ENCODE measurements at places on chromosomes 7 and 10.

- DNase-seq: no peak
Measured at GRCh38 chr7:49852619-49853462, 79.4 kb downstream of the VWC2 start.

- DNase-seq: no peak
Measured at GRCh38 chr10:60413306-60414012, 23.8 kb upstream of the ANK3 start.

DNA sequence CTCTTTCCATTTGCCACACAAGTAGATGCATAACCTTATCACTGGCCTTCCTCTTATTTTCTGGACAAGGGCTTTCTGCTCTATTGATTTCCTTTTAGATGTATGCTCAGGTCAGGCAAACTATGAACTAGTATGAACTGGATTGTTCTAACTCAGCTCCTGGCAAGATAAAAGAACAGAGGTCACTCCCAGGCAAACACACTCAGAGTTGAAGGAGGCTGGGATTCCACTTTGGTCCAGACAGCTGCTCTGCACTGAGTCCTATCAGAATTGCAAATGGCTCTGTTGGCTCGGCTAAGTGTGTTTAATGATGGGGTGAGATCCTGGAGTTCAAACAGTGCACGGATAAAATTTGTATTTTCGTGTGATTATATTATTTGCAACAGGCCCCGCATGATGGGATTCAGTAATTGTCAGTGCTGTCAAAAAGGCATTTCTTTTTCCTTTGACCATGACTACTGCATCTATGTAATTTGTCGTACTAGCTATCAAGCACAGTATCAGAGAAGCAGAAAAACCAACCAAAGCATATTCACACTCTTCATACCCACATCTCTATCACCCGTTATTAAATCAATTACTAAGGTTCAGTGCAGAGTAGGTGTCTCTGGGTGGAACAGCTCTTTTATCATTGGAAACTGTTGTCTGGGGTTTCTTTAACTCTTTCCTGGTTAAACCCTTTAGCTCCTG, 288.1 kb upstream of the PRKCQ start:
- DNase-seq: no peak

DNA sequence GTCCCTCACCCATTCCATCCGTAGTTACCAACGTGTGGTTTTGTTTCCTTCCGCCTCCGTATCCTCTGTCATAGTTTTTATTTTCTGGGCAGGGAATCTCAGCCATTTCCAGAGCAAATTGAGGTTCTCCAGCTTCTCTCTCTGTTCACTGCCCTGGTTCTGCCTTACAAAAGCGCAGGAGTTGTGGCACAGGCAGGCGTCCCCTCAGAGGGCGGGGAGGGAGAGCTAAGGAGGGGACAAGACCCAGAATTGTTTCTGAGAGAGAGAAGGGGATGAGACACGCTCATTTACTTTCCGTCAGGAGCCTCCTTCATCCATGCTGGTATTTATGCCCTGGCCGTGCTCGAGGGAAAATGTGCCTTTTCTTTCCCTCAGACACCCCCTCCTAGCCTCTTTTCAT, 71.0 kb downstream of the SH2D4B start:
- no peak for DNase-seq

DNA sequence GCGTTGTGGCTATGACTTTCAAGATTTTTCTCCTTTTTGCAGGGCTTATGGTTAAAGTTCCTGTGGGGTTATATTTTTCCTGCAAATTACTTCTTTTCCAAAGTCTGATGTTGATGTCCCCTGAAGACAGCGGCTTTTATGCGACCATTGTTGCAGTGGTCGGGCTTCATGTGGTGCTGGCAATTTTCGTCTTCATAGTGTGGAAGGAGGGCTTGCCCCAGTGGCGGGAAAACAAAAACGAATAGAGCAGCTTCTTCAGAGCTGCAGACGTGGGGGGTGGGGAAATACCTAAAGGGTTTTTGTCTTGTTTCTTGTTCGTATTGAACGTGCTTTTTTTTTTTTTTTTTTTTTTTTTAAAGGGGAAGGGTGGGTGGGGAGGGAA, 53.8 kb downstream of the MCMBP start:
- no peak for DNase-seq

- DNase-seq: no peak
Measured at GRCh38 chr10:128557149-128557710, 431.0 kb upstream of the MKI67 start.

- no peak for DNase-seq
Measured at GRCh38 chr10:47349941-47350371, 1.8 kb downstream of the RBP3 start.

DNA sequence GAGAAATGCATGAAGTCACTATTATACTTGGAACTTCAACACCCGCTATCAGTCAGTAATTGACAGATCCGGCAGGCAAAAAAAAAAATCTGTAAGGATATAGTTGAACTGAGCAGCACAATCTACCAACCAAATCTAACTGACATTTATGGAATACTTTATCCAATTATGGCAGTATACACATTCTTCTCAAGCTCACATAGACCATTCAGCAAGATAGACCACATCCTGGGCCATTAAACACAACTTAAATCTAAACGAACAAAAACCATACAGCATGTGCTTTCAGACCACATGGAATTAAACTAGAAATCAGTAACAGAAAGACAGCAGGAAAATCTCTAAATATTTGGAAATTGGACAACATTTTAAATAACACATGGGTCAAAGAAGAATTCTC, 112.7 kb downstream of the MPP7 start:
- no peak for DNase-seq

GRCh38 chr7:69243016-69243415, 355.3 kb upstream of the AUTS2 start:
- no peak for DNase-seq

DNA sequence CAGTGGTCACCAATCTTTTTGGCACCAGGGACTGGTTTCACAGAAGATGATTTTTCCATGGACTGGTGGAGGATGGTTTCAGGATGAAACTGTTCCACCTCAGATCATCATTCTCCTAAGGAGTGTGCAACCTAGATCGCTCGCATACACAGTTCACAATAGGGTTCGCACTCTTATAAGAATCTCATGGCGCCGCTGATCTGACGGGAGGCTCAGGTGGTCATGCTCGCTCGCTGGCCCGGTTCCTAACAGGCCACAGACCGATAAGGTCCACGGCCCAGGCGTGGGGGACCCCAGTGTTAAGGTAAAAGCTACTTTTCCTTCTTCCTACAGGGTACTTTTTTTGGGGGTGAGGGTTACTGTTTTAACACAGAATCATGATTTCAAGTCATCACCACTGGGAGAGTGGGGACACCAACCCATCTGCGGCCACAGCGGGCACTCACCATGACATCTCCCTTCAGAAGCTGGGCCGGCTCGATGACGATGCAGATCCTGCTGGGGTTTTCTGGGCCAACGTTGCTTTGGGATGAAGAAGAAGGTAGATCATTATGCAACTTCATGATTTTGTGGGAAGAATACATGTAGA, 170.5 kb downstream of the TNS3 start:
- DNase-seq: no peak

DNA sequence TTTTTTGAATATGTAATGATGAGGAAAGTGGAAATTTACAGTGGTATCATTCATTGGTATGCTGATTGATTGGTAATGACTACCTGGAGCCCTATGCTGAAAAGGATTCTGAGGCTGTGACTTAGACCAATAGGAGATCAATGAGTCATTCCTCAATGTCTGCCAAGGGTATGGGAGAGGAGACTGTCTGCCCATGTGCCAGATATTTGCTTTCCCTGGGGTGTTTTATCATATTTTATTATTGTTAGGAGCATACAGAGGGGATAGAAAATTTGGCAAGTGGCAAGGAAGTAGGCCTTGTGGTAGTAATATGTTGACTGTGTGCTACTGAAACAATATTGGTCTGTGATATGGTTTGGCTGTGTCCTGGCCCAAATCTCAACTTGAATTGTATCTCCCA, 54.8 kb downstream of the ASAH2B start:
- no peak for DNase-seq

- DNase-seq: no peak
Measured at GRCh38 chr10:22438711-22439110, 93.4 kb downstream of the SPAG6 start.

DNA sequence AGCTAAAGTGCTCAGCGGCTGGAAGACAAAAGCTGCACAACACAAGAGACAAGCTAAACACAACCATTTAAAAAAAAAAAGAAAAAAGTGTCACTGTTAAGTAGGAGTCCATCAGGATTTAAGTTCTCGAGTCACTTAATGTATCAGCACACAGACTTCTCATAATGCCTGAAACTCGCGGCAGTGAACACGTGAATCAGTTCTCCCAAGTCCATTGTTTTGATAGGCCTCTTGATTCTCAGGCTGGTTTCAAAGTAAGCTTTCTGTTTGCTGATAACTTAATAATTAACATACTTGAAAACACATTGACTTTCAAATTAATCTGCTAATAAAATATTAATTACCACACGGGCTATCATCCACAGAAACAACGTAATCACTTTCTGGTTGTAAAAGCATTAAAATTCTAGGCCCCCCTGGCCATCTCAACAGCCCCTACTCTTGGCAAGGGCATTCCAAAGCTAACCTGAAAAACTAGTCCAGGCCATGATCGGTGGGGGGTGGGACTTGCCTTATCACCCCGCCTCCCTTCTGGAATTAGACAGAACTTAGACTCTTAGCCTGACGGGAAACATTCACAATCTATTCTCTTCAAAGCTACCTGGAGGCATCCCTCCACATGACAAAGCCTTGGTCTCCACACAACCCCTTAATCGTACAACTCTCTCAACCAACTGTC, 129.0 kb downstream of the DIP2C start:
- DNase-seq: no peak

DNA sequence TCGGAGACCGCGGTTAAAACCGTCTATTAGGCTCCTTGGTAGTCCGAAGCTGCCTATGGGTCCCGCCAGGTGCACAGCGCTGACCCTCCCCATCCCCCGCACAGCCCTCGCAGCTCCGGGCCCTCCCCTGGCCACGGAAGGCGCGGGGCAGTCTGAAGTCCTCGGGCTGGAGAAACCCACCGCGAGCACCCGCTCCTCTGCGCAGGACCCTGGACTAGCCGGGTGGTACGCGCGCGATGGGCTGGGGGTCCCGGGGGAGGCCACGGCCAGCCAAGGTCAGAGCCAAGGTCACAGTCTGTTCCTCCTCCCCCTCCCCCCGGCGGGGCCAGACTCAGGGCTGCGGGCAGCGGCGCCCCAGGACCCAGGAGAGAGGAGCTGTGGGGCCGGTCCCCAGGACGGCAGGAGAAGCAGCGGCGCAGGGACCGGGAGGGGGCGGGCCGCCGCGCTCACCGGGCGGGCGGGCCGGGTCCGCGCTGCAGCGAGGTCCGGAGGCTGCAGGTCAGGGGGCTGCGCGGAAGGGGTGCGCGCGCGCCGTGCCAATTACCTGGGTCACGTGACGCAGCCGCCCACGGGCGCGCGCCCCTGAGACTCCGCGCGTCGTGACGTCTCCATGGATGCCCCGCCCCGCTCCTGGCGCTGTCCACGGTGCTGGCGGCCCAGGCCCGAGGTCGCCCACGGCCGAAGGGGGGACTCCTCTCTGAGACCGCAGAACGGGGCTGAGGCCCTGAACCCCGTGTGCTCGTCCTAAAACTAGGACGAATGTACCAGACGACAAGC, at the start of gene OGDHL:
Gene OGDHL (minus strand): TSS at position 535 of the 777 bp plus-strand sequence. CDS start 3,731 bp downstream, outside the sequence.
- no peak for DNase-seq

DNA sequence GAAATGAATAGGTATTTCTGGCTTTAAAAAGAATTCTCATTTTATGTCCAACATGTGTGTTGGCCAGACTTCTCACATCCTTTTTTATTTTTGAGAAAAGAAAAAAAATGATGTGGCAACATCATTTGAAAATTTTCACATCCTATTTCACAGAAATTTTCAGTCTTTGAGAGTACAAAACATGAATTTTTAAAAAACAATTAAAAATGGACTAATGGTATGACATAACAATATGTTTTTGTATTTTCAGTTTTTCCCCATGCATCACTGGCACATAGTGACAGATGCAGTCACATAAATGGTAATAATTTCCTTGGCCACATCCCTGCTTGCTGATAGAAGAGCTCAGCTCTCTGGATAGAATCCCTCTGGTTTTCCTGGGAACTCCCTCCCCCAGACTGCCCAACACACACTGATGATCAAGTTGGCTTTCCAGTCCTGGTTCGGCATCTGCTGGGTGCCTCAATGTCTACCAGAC, 188.5 kb upstream of the AGR3 start:
- no peak for DNase-seq

GRCh38 chr7:142053988-142054387, 57.5 kb upstream of the MGAM2 start:
- no peak for DNase-seq

- DNase-seq: no peak
Measured at GRCh38 chr7:104758504-104758903, 255.5 kb upstream of the KMT2E start.

DNA sequence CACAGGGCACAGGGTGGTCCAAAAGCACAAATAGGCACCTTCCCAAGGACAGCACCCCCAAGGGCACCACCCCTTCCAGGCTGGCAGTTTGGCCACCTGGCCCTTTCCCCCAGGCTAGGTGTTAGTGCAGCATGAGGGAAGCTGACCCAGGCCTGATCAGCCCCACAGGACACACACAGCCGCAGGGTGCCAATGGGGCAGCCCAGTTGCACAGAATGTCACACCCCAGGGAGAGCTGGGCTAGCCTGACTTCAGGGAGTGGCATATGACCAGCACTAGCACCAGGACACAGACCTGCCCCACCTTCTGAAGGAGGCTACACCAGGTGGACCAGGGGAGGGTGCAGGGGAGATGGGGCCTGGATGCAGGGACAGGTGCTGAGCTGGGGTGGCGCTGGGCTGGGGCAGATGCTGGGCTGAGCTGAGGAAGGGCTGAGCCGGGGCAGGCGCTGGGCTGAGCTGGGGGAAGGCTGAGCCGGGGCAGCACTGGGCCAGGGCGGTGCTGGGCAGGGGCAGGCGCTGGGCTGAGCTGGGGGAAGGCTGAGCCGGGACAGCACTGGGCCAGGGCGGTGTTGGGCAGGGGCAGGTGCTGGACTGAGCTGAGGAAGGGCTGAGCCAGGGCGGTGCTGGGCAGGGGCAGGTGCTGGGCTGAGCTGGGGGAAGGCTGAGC, 3.9 kb upstream of the ADAM8 start:
- DNase-seq: no peak

GRCh38 chr7:51026341-51026740, 243.6 kb upstream of the GRB10 start:
- DNase-seq: no peak

GRCh38 chr10:112442063-112442462, 4.7 kb downstream of the ZDHHC6 start:
- no peak for DNase-seq

DNA sequence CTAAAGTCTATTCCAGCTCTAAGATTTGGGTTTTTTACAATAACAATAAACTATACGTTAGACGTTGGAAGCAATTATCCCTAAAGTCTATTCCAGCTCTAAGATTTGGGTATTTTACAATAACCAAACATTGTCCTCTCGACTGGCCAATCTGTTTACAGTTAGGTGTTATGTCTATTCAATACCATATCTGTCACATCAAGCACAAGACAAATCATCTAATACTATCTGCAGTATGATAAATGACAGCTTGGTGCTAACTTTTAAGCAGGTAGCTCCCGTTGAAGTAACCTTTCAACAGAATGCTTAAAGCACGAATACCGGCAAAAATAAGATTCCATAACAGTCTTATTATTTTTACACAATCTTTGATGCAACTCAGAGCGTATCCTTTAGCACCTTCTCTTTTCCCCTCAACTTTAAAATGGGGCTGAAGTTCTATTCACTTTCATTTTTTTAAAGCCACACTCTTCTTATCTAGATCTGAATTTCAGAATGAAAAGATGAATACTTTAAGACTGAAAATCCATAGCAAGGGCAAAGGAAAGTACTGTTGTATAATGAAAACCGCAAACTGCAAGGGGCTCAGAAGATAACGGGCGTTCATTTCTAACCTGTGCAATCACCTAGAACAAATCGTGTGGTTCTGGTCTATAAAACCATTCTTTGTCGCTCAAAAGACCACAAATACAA, 925 bp downstream of the H2AZ2 start:
- DNase-seq: no peak

- DNase-seq: no peak
Measured at GRCh38 chr7:85620936-85621685, 434.3 kb upstream of the SEMA3D start.

Data from activated T-helper 1 cell treated with anti-CD3 and anti-CD28 coated beads, Interleukin-2, amount 50 U/mL, for 16 hours (primary cell).